ENCODE measurements at places on chromosomes 3 and 15.

DNA sequence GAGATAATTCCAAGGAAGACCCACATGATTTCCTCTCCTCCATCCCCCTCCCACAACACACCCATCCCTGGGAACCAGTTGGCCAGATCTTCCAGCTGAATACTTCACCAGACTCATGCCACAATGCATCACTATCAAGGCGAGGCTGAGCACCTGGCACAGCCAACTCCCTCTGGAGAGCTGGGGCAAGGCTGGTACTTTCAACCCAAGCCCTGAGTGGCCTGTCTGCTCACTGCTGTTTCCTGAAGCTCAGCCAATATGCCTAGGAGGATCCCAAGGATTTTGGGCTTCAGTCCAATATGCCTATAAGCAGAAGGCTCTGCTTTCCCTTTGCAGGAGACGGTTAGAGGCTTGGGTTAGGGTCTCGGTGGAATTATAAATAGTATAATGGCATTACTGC, 90.9 kb upstream of the NEO1 start:
- DNase-seq, result no peak

GRCh38 chr3:52444860-52445793, at the start of gene SEMA3G:
TSS of gene SEMA3G (minus strand) at chr3:52445103. CDS start at chr3:52445027, 76 bp downstream.
- DNase-seq, result no peak

- no peak for DNase-seq
Measured at GRCh38 chr3:152282813-152283212, 14.1 kb downstream of the MBNL1 start.

- no peak for DNase-seq
Measured at GRCh38 chr15:50168783-50169411, 13.1 kb upstream of the SLC27A2 start.

GRCh38 chr3:5210926-5211325, 23.4 kb downstream of the EDEM1 start:
- DNase-seq, result no peak

DNA sequence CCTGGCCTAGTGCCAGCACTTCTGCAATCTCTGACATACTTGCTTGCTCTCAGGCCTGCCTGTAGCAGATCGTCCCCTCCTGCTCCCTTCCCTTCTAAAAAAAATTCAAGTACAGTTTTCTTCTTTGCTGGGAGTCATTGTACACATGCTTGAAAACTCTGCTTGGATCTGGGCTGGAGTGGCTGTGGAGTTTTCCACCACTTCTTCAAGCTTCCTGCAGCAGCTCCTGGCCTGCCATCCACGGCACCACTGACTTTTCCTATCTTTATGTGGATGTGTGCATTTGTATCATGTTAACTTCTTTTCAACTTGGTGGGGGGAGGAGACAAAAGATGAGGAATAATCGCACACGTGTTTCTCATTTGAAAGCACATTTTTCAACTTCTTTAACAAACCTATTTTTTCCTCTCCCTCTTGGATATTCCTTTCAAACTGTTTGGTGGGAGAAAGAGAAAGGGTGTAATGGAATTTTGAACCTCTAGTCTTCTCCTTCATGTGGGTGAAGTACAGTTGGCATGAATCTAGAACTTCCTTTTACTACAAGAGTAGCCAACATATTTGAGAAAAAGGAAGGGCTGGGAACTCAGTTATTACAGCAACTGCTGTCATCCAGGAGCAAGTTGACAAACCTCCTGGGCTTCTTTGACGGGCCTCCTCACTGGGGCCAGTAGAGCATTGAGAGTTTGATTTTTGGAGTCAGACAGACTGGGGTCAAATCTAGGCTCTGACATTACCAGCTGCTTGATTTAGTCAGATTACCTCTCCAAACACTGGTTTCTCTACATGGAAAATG, 61.2 kb upstream of the LRTM1 start:
- no peak for DNase-seq

- no peak for DNase-seq
Measured at GRCh38 chr3:186775999-186776398, 7.4 kb upstream of the EIF4A2 start.

DNA sequence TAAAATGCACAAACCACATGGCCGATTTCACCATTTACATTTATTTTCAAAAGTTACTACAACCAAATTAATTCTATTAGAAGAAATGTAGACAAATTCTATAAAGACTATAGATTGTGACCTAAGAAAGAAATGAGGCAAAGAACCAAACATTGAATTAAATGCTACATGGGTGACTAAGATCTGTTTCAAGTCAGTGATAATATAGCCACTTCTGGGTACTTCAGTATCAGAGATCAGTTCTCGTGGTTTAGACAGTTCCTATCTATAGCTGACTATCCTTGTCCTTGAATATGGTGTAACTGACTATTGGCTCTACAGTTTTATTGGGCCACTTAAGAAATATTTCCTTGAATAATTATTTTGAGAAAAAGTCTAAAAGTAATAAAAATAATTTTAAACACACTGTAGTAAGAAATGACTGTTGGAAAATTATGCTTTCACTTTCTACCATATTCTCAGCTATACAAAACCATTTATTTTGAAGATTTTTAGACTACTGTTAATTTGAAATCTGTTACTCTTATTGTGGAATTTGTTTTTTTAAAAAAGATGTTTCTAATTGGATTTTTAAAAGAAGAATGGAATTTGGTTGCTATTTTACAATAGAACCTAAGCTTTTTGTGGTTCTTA, 14.1 kb downstream of the KCNMB3 start:
- DNase-seq, result no peak
